ENCODE measurements at places on chromosomes 16 and 17. TPM values are rescaled to one million over a fixed set of nuclear protein-coding genes. Genes with fewer than 3 reads are reported as not detected.
A peak's percentile ranks its signal among the peaks of the same experiment; 100 is the strongest.

DNA sequence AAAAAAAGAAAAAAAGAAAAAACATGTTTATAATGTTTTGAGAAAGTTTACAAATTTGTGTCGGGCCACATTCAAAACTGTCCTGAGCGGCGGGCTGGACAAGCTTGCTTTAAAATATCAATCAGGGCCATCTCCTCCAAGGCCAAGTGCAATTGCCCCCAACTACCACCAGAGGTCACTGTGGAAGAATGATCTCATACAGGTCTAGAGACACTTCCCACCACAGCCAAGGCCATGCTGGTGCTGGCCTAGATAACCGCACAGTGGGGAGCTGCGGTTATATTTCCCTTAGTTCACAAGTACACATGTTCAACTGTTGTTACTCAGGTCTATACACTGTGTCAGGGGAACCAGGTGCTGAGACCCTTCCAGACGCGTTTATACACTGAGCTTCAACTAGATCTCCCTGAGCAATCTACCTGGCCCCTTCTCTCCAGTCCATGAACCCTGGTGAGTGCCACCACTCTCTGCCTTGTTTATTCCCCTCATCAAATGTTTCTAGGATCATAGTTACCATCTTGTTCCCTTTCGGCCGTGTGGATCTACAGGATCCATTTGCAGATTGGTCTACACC is 83.8 kb upstream of the CCL2 start:
- DNase-seq: peak; percentile 87

DNA sequence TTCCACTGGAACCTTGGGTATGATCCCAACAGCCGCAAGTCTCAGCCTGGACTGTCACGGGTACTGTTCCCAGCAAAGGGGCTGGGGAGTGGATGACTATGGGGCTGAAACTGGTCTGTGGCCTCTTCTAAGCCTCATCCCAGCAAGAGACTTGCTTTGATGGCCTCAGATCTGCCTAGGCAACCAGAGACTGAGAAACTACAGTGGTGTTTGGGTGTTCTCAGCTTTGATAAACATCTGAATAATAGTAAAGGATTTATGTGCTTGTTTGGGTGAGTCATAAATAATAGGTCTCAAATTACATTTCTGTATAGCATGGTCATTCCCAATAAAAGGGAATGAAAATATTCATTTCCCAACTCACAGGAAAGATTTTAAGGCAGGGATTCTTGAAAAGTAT is 30.2 kb upstream of the ULK2 start:
- DNase-seq: no peak

DNA sequence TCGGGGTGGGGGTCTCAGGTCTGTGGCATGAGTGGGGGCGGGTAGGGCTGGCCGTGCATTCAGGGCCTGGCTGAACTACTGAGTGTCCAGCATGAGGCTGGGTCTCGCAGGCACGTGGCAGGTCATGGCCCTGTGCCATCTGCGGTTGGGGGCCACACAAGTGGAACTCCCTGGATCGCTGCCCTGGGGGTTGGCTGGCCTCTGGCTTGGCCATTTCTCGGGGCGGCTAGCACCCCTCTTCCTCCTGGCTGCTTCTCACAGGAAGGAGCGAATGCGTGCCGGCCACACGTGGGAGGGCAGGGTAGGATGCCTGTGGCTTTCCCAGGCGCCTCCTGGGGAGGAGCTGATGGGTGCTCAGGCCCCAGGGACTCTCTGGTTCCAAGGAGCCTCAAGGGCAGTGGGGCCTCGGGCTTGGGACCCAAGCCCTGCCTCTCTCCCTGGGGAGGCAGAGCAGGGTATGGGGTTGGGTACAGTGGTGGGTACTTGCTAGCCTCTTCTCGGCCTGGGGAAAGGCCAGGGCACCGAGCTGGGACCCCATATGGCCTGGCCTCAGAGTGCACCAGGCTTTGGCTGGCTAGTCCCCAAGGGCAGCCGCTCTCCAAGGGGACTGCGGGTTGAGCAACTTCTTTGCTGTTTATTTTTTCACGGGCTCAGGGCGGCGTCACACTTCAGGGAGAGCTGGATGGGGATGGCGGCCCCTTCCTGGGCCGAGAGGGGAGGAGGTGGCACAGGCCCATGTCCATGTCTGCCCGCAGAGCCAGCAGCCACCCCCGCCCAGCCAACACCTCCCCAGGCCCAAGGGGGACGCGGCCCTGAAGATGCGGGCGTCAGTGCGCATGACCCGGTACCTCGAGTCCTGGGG is 37.5 kb downstream of the ADCY7 start:
- no peak for DNase-seq

DNA sequence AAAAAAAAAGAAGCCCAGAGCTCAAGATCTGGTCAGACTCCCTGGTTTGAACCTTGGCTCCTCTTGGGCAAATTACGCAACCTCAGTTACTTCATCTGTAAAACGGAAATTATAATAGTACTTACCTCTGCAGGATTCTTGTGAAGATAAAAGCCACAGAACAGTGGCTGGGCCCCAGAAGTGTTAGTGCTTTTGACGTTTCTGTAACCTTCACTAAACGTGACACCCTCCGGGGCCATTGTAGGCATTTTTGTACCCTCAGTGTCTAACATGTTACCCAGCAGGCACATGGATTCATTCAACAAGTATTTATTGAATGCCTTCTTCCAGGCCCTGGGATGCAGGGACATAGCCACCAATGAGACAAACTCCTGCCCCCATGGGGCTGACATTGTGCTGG is 58.0 kb downstream of the PITPNC1 start:
- peak; percentile 88 for DNase-seq

- DNase-seq: peak; percentile 78
These were observed 72.8 kb upstream of the MED9 start for GRCh38 chr17:17403899-17404576.

- no peak for DNase-seq
These were observed 6.6 kb downstream of the ZDHHC7 start for GRCh38 chr16:85004587-85005205.

GRCh38 chr16:77987810-77988209 is 34.5 kb upstream of the CLEC3A start:
- DNase-seq: no peak

- DNase-seq: no peak
These were observed 150.2 kb downstream of the TANC2 start for GRCh38 chr17:63116228-63116627.

GRCh38 chr16:80962879-80963278 is 43.8 kb downstream of the CMC2 start:
- DNase-seq: no peak

DNA sequence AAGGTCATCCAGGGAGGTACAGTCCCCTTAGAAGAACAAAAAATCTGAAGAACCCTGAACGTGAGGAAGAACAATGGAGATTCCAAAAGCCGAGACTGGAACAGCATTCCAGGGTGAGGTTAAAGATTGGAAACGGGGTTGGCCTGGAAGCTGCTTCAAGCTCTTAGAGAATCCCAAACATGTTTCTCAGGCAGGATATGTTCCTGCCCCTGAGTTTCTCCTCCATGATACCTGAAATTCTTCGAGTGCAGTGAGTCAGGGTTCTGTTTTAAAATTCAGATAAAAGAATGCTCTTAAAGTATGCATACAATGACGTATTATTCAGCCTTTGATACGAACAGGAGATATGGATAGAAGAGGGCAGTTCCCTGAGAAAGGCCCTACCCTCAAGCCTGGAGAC is 293.1 kb downstream of the HS3ST3B1 start:
- no peak for DNase-seq

DNA sequence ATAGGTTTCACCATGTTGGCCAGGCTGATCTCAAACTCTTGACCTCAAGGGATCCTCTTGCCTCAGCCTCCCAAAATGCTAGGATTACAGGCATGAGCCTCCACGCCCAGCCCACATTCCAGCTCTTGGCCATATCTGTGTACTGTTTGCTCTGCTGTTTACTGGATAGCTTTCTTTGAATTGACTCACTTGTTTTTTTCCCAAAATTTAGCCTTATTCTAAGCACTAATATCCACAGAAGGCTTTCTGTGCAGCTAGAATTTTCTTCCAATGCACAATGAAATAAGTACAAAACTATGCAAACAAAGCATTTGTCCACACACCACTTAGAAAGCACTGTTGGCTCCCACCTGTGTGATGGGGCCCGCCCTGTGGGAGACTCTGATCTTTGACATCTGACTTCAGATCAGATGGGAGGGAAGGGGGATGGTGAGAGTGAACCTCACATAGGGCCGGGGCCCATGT is 72.2 kb downstream of the CLEC16A start:
- no peak for DNase-seq

GRCh38 chr16:88063211-88063773 is 112.1 kb downstream of the BANP start:
- DNase-seq: no peak

- DNase-seq: no peak
These were observed 15.9 kb downstream of the JPH3 start for GRCh38 chr16:87618216-87618615.

DNA sequence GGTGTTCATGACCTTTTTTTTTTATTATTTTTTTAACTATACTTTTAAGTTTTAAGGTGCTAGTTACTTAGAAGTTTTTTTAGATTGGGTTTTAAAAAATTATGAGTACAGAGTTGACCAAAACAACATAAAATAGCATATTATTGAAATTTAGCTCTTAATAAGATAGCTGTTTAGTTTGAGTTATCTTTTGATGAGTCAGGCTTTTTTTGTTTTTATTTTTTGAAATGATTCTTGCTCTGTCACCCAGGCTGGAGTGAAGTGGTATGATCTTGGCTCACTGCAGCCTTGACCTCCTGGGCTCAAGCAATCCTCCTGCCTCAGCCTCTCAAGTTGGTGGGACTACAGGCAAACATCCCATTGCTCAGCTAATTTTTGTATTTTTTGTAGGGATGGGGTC is 13.6 kb downstream of the ZNF750 start:
- no peak for DNase-seq

GRCh38 chr17:79897243-79898063 is 58.2 kb upstream of the CBX4 start:
- no peak for DNase-seq

DNA sequence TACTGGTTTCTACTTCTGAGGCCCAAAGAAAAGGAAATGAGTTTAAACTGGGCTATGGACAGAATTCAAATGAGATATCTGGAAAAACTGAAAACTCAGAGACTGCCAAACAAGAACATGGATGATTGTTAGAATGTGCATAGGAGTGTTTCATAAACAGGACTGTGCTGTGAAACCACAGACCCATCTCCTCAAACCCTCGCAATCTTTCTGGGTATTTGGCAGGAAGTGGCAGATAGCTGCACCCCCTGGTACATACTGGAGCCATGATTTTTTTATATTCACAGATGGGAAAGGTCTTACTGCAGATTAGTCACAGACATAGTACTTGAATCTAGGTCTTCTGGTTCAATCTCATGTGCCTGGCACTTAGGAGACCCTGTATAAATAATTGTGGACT is 145.0 kb downstream of the CCDC182 start:
- peak; percentile 85 for DNase-seq

GRCh38 chr17:77873500-77874302 is 84.8 kb upstream of the TNRC6C start:
- no peak for DNase-seq

DNA sequence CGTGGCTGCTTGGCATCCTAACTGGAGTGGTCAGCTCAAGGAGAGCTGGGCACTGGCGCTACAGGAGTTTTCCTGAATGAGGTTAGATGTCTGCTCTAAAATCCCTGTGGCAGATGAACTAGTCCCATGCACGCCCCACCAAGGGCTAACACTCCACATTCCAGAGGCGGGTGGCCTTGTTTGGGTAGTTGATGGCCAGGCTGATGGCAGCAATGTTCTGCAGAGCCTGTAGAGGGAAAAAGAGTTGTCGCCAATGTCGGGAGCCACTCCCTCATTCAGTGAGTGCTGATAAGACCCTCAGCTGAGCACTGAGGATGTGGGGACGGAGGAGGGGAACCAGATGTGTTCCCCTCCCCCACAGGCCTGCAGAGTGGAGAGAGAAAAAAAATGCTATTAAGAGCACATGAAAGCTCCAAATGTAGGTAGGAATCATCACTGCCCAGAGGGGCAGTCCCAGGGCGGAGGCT is 42.5 kb upstream of the ATP2A3 start:
- no peak for DNase-seq

DNA sequence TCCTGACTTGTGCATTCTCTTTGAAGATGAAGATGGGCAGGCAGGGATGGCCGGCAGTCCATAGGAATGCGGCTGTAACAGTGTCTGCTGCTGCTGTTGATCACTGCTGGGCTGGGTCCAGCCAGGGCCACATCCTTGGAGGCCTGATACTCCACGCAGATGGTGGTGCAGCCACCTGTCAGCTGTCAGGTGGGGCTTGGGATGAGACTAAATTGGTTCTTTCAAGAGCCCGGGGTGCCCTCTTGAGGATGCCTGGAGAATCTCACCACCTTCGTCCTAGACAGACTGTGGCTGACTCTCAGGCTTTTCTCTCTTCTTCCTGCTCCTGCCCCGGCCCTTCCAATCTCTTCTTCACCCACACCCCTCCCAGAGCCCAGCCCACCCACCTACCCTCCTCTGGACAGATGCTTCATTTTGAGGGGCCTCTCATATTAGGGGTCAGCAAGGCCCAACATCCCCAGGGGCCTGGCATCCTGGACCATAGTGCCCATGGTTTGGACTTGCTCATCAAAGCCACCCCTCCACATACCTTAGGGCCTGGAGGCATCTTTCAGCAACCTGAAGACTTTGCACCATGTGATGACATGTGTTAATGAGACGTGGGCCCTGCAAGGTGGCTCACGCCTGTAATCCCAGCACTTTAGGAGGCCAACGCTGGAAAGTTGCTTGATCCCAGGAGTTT is 19.1 kb downstream of the OSBPL7 start:
- peak; percentile 87 for DNase-seq

GRCh38 chr17:57701124-57701523 is 44.0 kb downstream of the CCDC182 start:
- DNase-seq: no peak

DNA sequence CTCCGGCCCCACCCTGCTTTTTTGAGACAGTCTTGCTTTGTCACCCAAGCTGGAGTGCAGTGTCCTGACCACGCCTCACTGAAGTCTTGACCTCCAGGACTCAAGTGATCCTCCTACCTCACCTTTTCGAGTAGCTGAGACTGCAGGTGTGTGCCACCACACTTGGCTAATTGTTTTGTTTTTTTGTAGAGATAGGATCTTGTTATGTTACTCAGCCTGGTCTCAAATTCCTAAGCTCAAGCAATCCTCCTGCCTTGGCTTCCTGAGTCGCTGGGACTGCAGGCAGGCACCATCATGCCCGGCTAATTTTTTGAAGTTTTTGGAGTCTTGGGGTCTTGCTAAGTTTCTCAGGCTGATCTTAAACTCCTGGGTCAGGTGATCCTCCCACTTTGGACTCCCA is 206.7 kb downstream of the SHISA9 start:
- no peak for DNase-seq

- no peak for DNase-seq
These were observed 16.6 kb downstream of the GRIN2A start for GRCh38 chr16:10165643-10166042.

MYH2 gene
- not detected for total RNA-seq

RNF112 gene
- not detected for total RNA-seq

C16orf96 gene
- total RNA-seq: not detected

MYO19 gene
- 167 TPM for total RNA-seq

NDUFB10 gene
- 136 TPM for total RNA-seq

CTRB2 gene
- not detected for total RNA-seq

HEATR9 gene
- 0.14 TPM for total RNA-seq

HBQ1 gene
- total RNA-seq: 1.6 TPM

CDRT15 gene
- total RNA-seq: not detected

PRAC1 gene
- total RNA-seq: not detected

TCAP gene
- total RNA-seq: 0.83 TPM

AATK gene
- total RNA-seq: 0.42 TPM

KLHL10 gene
- total RNA-seq: not detected

ENPP7 gene
- total RNA-seq: 0.09 TPM

OVCA2 gene
- total RNA-seq: 36.5 TPM

HAS3 gene
- 0.64 TPM for total RNA-seq

OTOP2 gene
- not detected for total RNA-seq

SLC47A1 gene
- not detected for total RNA-seq

KRTAP1-1 gene
- not detected for total RNA-seq

CACNG5 gene
- total RNA-seq: not detected
